ENCODE measurements at places on chromosomes 11 and 22.

GRCh38 chr11:19989191-19989590, 171.1 kb downstream of the DBX1 start:
- H3K36me3 ChIP-seq: no peaks in the 10 kb centered on the region
- no peak overlapping the region for H3K4me3 ChIP-seq
- H3K27me3 ChIP-seq: no peaks in the 10 kb centered on the region
- no peak for DNase-seq

- H3K27me3 ChIP-seq: no peaks in the 10 kb centered on the region
- no peaks in the 10 kb centered on the region for H3K4me1 ChIP-seq
- H3K27ac ChIP-seq: no peak overlapping the region
- H3K4me3 ChIP-seq: no peak overlapping the region
- DNase-seq: no peak
- no peaks in the 10 kb centered on the region for H3K36me3 ChIP-seq
These were observed 73.0 kb downstream of the PAK1 start for GRCh38 chr11:77400775-77401449.

- H3K4me1 ChIP-seq: no peaks in the 10 kb centered on the region
- H3K27me3 ChIP-seq: peaks cover 16% of the 10 kb centered on the region
- DNase-seq: peak; percentile 17
- H3K4me3 ChIP-seq: no peak overlapping the region
These were observed 75.8 kb downstream of the BUD13 start for GRCh38 chr11:116697011-116697410.

GRCh38 chr11:119055901-119056300, 1.1 kb downstream of the HYOU1 start:
- H3K36me3 ChIP-seq: no peaks in the 10 kb centered on the region
- no peaks in the 10 kb centered on the region for H3K27me3 ChIP-seq
- H3K4me3 ChIP-seq: peak overlapping the region; percentile 96
- H3K4me1 ChIP-seq: peaks cover 7% of the 10 kb centered on the region
- peak overlapping the region; percentile 86 for H3K27ac ChIP-seq

DNA sequence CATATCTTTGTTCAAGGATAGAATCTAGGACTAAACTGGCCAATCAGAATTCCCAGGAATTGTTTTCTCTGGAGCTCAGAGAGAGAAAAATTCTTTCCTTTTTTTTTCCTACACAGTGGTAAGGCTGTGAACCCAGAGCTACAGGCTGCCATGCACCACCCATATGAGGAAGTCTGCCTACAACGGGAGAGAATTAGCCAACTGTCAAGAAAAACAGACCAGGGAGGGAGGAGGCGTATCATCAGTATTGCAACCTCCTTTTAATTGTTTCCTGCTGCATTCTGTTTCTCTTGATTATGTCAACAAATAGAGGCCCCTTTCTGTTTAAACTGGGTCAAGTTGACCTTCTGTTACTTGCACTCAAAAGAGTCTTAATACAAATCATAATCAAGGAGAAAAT, 176.5 kb upstream of the UBASH3B start:
- no peak for DNase-seq
- no peaks in the 10 kb centered on the region for H3K27me3 ChIP-seq
- no peaks in the 10 kb centered on the region for H3K4me1 ChIP-seq
- H3K36me3 ChIP-seq: no peaks in the 10 kb centered on the region

DNA sequence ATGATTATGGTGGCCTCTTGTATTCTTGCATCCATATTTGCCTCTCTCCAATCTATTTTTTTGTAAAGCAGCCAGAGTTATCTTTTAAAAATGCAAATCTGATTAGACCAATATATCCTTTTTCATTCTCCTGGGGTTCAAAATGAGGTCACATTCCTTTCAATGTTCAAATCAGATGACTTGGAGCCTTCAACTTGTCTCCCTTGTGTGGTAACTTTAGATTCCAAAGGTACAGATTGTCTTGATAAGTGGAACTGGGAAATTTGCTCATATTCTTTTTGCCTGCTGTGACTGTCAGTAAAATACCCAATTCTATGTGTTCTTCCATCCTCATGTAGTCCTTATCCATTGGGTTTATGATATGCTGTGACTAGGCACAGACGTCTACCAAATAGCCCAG, 15.1 kb upstream of the CAPRIN1 start:
- no peak overlapping the region for H3K4me3 ChIP-seq
- no peak for DNase-seq
- H3K27me3 ChIP-seq: no peaks in the 10 kb centered on the region
- H3K4me1 ChIP-seq: no peaks in the 10 kb centered on the region

- no peak overlapping the region for H3K4me3 ChIP-seq
- no peak for DNase-seq
- H3K27ac ChIP-seq: no peak overlapping the region
- H3K27me3 ChIP-seq: no peaks in the 10 kb centered on the region
- H3K36me3 ChIP-seq: no peaks in the 10 kb centered on the region
- no peaks in the 10 kb centered on the region for H3K4me1 ChIP-seq
These were observed 32.9 kb upstream of the SLN start for GRCh38 chr11:107744736-107745135.

- no peaks in the 10 kb centered on the region for H3K36me3 ChIP-seq
- H3K27me3 ChIP-seq: no peaks in the 10 kb centered on the region
- H3K4me1 ChIP-seq: no peaks in the 10 kb centered on the region
- no peak overlapping the region for H3K27ac ChIP-seq
- no peak for DNase-seq
These were observed 105.2 kb upstream of the TMEM45B start for GRCh38 chr11:129710423-129710822.

- H3K36me3 ChIP-seq: no peaks in the 10 kb centered on the region
- peak within 1 kb of the TSS; percentile 96 for H3K27ac ChIP-seq
- DNase-seq: peak; percentile 93
- H3K4me3 ChIP-seq: peak within 1 kb of the TSS; percentile 75
- H3K27me3 ChIP-seq: no peaks in the 10 kb centered on the region
These were observed at the start of gene SUN2 for GRCh38 chr22:38755911-38756532. Gene SUN2 (minus strand): TSS chr22:38755998. CDS start chr22:38752628, 3,370 bp downstream.

Data from breast epithelium (tissue), 4 donors.